ENCODE measurements at places on chromosomes 5 and 9.

DNA sequence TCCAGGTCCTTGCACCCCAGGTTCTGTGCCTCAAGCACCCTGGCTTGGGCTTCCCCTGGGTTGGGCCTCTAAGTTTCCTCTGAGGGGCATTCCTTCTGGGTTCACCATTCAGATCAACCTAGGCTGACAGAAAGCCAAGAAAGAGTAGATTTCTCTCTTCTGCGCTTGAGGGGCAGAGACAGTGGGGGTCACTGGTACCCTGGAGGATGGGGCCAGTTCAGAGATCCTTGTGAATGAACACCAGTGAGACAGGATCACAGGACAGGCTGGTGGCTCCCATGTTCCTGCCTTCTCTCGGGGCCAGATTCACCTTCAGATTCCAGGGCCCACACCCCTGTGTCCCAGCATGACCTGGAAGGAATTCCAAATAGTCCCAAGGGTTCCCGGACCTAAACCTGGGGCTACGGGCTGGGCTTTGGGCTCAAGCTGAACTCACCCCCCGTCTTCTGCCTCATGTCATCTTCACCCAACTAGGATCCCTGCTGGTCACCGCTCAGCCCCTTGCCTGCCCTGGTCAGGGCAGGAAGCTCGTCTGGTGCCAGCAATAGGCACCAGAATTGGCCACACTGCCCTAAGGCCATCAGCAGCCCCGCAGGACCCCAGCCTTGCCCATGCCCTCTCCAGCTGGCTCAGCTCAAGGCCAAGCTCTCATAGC lies 91.8 kb upstream of the MVB12B start:
- no peak for DNase-seq

- no peak for DNase-seq
Measured at GRCh38 chr9:124506433-124506832, 766 bp downstream of the NR5A1 start.

DNA sequence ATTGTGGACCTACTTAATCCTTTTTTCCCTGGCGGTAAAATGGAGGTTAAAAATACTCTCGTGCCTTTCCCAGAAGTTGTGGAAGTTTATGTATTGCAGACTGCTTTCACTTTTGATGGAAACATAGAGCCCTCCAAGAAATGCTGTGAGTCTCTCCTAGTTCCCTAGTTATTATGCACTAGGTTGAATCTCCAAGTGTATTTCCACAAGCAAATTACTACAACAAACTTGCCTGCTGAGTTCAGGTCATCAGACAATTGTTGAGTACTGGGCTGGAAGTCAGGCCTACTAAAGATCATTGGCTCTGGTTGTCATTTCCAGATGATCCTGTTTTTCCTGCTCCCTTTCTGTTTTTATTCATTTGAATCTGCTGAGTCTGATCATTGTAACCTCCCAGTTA lies 104.1 kb downstream of the CD180 start:
- DNase-seq: no peak

- DNase-seq: no peak
Measured at GRCh38 chr9:89077519-89077918, 86.3 kb downstream of the S1PR3 start.

DNA sequence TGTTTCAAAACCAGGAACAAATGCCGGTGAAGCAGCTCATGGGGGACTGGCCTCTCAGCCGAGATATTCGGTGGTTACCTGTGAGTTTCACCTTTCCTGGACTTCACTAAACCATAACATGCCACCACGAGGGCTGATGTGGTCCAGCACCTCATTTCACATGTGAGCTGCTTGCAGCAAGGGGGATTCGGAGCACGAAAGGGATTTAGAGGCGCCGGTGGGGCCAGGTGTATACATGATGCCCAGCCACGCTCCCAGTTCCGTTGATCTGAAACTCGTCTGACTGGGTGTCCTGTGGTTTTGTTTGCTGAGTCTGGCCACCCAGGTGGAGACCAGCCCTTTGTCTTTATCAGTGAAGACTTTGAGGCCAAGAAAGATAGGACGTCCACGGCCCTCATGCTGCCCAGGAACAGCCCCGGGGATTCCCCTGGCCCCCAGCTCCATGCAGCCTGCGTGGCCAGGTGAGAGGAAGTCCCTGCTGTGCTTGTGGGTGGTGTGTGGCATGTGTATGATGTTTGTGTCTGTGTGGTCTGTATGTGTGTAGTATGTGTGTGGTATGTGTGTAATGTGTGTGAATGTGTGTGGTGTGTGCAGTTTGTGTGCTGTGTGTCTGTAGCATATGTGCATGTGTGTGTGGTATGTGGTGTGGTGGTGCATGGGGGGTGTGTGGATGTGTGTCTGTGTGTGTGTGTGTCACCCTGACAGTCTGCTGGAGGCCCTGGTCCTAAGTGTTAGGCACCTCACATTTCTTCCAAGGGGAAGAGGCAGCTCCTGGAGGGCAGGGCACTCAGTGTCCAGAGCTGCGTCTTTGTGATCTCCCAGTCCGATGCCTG lies 23.4 kb downstream of the PHF2 start:
- DNase-seq: no peak

DNA sequence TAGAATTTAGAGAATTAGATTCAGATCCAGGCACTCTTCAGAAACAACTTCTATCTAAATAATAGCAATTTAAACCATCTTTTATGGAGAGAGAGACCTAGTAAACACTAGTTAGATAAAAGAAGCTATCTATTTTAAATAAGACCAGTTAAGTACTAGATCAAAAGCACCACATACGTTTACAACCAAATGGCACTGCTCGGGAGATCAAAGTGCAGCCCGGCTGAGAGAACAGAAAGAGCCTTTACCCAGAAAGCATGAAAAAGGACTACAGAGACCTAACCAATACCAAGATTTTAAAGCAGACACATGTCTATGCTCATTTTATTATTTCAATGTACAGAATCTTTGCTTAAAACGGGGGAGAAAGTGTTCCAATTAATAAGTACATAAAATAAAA lies 30.8 kb downstream of the LIX1 start:
- no peak for DNase-seq
